ENCODE measurements at places on chromosomes 2 and 18. TPM values are rescaled to one million over a fixed set of nuclear protein-coding genes. Genes with fewer than 3 reads are reported as not detected.

DNA sequence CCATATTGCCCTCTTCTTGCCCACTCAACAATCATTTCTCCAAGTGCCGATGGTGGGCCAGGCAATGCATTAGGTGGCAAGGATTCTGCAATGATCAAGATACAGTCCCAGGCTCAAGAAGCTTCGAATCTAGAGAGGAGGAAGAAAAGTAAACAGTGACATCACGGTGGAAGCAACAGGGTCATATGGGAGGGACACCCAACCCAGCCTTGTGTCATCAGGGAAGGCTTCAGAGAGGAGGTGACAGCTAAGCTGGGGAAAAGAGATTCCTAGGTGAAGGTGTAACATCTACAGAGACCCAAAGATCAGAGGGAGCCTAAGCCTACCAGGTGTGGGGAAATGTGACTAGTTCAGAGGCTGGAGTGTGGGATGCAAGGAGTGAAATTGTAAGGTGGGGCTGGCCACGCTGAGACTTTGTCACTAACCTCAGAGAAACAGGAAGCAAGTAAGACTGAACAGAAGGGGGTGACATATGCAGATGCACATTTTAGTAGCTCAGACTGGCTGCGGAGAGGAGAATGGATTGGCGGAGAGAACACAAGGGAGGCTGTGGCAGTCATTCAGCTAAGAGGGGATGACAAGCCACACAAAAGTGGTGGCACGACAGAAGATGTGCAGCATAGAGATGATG, 104.9 kb downstream of the ANKRD44 start:
- no peaks in the 10 kb centered on the region for H3K27me3 ChIP-seq
- DNase-seq: peak; percentile 83
- H3K4me3 ChIP-seq: peak overlapping the region; percentile 65
- peak overlapping the region; percentile 97 for H3K27ac ChIP-seq

DNA sequence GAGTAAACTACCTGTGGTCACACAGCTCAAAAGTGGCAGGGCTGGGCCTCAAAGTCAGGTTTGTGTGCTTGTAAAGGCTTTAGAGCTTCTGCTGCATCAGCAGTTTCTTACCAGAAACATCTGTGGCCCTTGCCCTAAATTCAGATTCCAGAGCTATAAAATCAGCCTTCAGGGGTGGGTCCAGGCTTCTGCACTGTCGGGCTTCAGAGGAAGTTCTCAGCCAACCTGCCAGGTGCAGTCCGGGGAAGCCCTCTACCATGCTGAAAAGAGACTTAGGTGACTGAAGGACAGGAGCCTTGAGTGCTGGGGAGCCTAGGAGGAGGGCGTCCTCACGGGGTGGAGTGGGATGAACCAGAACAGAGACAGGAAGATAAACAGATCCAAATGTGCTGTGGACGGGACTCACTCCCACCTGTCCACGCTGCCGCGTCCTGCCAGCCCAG, 69.9 kb upstream of the HS6ST1 start:
- H3K4me3 ChIP-seq: no peak overlapping the region
- no peak overlapping the region for H3K27ac ChIP-seq
- peaks cover 2% of the 10 kb centered on the region for H3K27me3 ChIP-seq
- no peak for DNase-seq
- H3K36me3 ChIP-seq: no peaks in the 10 kb centered on the region

DNA sequence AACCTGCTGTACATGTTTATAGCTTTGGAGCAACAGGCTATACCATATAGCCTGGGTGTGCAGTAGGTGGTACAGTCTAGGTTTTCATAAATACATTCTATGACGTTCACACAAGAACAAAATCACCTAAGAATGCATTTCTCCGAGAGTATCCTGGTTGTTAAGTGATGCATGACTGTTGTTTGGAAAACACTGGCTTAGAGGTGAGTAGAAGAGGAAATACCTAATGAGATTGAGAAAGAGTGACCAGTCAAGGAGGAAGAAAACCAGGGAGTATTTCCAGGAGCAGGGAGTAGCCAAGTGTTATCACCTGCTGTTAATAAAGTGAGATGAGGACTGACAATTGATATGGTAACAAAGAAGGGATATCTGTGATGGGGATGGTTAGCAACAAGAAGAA, 2.9 kb upstream of the ZNF892 start:
- no peaks in the 10 kb centered on the region for H3K27me3 ChIP-seq
- DNase-seq: no peak
- H3K4me3 ChIP-seq: no peak overlapping the region
- H3K4me1 ChIP-seq: peaks cover 9% of the 10 kb centered on the region
- peaks cover 14% of the 10 kb centered on the region for H3K36me3 ChIP-seq

DNA sequence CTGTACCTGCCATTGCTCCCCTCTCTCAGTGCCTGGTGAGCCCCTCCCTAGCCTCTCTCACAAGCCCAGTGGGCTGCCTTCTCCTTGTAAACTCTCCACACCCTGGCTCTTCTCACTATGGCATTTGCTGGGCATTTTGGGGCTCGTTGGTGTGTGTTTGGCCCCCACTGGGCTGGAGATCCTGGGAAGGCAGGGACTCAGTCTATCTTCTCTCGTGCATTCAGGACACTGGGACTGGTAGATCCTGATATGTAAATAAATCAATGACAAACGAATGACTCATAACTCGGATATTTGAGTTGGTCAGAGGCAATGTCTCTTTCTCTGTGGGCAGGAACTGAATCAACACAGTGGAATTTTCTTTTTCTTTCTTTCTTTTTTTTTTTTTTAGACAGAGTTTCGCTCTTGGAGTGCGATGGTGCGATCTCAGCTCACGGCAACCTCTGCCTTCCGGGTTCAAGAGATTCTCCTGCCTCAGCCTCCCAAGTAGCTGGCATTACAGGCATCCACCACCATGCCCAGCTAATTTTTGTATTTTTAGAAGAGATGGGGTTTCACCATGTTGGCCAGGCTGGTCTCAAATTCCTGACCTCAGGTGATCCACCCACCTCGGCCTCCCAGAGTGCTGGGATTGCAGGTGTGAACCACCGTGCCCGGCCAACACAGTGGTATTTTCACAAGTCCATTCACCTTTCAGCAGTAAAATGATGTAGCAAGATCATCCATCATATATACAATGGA, 144.6 kb upstream of the SPRED2 start:
- H3K4me3 ChIP-seq: no peak overlapping the region
- peaks cover 5% of the 10 kb centered on the region for H3K27me3 ChIP-seq
- no peaks in the 10 kb centered on the region for H3K36me3 ChIP-seq
- DNase-seq: no peak
- H3K27ac ChIP-seq: no peak overlapping the region

DNA sequence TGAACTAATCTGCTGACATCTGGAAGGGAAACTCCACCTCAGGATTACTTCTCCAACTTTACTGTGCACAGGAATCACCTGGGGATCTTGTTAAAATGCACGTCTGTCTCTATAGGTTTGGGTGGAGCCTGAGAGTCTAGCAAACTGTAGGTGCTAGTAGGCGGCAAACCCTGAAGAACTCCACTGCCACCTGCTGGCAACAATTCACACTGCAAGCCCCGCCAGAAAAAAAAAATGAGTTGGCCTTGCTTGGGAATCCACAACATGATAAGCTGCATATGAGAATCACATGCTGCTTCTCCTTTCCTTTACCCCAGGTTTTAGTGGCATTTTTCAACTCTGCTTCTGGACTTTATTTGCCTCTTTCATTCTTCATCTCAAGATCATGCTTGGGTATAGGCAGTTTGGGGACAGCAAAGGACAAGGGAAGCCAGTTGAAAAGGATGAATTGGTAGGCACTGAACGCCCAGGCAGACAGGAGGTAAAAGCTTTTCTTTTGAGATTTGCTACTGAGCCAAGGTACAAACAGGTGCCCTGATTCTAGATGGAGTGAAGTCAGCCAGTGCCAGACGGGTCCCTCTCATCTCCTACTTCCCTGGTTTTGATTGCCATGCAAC, 88.8 kb downstream of the VIT start:
- no peak overlapping the region for H3K4me3 ChIP-seq
- H3K27me3 ChIP-seq: peaks cover 9% of the 10 kb centered on the region
- DNase-seq: peak; percentile 75
- H3K27ac ChIP-seq: no peak overlapping the region
- no peaks in the 10 kb centered on the region for H3K36me3 ChIP-seq
- H3K4me1 ChIP-seq: no peaks in the 10 kb centered on the region

The VAMP8 gene
- 91.1 TPM for total RNA-seq

The SCN2A gene
- total RNA-seq: not detected
